ENCODE measurements at places on chromosomes 16 and 17.
A peak's percentile ranks its signal among the peaks of the same experiment; 100 is the strongest.

DNA sequence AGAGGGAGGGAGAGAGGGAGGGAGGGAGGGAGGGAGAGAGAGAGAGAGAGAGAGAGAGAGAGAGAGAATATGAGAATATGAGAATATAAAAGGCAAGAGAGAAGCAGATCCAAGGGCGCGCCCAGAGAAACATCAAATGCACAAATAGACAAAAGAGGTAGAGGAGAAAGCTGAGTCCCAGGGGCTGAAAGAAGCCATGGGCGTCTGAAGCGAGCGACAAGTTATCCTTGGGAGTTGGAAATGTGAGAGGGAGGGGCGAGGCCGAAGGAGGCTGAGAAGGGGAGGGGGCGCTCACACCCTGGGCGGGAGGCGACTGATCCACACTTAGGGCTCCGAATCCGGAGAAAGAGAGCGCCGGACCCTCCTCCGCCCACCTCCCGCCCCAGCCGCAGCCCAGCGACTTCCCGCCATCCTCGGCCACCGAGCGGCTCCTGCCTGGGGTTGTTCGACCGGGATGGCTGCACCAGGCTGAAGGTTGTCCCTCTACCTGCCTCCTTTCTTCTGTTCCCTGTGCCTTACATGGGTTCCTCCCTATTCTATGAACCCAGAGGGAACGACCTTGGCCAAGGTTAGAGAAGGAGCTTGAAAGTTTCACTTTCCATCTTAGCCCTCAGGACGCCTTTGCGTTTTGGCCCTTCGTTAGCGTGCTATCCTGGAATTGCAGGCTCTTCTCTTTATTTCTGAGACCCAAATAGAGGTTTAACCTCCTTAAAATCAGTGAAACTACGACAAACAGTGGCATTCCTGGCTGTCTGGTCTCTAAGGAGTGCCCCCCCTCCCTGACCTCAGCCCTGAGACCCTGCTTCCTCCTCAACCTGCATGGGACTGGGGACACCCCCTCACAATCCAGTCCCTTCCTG lies 21.2 kb upstream of the HOXB9 start:
- DNase-seq: no peak

DNA sequence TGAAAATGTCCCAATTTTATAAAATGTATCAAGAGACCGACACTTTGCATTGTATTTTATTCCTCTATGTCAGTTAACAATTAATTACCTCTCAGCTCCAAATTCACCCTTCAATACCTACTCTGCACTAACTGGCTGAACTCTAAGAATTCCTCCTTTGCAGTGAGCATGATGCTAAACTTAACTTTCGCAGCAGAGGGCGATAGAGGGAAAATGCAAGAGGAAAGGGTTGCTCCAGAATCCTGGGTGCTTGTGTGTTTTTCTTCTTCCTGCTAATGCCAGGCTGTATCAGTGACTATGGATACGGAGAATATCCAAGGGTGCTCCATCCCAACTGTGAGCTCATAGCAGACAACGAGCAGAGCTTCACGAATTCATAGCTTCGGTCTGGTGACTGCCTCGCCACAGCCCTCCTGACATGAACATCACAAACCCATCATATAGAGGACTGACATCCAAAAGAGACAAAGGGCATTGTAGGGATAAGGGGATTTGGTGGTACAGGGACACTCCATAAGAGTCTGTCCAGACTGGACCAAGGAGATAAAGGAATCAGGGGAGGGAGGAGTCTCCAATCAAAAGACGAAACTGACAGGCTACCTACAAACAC lies 172.9 kb downstream of the STX8 start:
- DNase-seq: peak; percentile 10

DNA sequence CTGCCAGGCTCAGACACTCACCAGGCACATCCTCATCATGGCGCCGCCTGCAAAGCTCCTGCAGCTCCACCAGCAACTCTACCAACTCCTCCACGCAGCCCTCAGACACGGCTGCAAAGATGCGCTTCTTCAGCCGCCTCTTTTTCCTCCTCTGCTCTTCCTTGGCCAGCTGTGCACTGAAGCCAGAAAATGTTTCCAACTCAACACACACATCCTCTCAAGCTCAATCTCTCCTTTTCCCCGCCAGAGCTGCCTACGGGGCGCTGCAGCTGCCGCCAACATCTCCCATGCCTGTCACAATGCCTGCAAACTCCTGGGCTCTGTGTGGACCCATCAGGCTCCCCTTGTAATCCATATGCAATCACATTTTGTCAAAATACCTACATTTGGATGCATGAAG lies 14.2 kb downstream of the TRPV3 start:
- no peak for DNase-seq

DNA sequence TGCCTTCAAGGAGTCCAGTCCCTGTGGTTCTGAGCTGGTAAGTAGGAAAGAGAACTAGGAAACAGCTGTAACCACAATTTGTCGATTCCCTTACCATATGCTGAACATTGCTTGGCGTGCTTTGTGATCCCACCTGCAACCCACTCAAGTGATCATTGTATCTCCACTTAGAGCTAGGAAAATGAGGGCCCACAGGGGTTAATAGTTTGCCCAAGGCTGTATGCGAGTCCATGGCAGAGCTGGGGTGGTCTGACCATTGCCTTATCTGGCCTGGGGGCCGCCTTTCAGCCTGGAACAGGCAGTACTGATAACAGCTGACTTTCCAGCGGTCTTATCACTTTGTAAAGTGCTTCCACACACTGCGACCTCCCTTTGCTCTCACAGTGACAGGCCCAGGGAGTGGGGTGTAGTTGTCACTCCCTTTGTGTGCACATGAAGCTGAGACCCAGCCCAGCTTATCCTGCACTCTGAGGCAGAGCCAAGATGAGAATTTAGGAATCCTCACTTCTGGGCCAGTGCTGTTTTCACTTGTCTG lies 9.8 kb downstream of the MYL4 start:
- no peak for DNase-seq

- DNase-seq: no peak
Measured at GRCh38 chr17:45790296-45790922, 6.3 kb downstream of the CRHR1 start.

DNA sequence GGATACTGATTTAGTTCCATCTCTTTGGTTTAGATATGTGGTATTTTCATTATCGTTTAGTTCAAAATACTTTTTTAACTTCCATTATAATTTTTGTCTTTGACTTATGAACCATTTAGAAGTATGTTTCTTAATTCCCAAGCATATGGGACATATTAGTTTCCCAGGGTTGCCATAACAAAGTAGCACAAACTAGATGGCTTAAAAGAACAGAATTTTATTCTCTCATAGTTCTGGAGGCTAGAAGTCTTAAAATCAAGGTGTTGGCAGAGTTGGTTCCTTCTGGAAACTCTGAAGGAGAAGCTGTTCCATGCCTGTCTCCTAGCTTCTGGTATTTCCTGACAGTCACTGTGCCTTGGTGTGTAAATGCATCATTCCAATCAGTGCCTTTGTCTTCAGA lies 291.5 kb upstream of the AXIN2 start:
- no peak for DNase-seq

DNA sequence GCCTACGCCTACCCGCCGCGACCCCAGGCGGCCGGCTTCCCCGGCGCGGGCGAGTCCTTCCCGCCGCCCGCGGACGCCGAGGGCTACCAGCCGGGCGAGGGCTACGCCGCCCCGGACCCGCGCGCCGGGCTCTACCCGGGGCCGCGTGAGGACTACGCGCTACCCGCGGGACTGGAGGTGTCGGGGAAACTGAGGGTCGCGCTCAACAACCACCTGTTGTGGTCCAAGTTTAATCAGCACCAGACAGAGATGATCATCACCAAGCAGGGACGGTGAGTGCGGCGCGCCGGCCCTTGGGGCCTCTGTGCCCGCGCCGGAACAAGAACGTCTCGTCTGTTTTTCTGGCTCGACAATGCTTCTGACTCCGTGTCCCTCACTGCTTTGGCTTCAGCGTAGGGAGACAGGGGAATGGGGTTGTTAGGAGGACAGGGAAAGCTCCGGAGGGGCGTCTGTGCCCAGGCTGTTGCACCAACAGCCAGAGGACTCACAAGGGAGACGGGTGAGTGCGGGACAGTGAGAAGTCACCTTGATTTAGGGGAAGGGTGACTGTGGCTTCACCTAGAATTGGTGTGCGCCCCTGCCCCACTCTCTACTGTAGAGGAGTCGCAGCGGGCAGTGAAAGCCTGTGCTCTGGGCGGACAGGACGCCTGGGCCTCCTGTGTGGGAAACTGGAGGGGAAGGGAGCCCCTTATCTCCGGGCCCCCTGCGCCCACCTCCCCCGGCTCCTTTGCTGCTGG lies 806 bp downstream of the TBX21 start:
- no peak for DNase-seq

DNA sequence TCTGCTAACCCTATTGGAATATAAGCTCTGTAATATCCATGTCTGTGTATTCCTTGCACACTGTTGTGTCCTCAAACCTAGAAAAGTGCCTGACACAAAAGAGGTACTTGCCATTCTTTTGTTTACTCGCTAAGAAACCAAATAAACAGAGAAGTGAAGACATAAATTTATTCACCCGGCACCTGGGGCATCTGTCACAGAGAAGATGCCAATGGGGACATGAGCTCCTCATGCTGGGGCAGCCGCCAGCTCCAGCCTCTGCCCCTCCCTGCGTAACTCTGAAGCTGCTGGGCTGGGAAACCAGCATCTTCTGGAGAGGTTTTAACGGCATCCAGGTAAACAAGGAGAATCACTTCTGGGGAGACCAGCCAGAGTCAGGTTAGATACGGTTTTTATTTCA lies 15.1 kb upstream of the CDRT4 start:
- no peak for DNase-seq

DNA sequence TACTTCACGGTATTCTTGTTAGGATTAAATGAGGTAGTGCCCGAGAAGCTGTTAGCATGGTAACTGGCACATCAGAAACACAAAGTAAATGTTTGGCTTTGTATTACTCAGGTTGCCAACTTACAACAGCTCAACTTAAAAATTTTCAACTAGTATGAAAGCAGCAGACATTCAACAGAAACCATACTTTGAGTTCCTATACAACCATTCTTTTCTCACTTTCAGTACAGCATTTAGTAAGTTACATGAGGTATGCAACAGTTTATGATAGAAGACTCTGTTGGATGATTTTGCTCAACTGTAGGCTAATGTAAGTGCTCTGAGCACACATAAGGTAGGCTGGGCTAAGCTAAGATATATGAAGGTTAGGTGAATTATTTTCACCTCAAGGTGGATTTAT lies 7.7 kb downstream of the CENPN start:
- no peak for DNase-seq

GRCh38 chr17:71023249-71024030 lies 854.1 kb downstream of the KCNJ2 start:
- DNase-seq: no peak

DNA sequence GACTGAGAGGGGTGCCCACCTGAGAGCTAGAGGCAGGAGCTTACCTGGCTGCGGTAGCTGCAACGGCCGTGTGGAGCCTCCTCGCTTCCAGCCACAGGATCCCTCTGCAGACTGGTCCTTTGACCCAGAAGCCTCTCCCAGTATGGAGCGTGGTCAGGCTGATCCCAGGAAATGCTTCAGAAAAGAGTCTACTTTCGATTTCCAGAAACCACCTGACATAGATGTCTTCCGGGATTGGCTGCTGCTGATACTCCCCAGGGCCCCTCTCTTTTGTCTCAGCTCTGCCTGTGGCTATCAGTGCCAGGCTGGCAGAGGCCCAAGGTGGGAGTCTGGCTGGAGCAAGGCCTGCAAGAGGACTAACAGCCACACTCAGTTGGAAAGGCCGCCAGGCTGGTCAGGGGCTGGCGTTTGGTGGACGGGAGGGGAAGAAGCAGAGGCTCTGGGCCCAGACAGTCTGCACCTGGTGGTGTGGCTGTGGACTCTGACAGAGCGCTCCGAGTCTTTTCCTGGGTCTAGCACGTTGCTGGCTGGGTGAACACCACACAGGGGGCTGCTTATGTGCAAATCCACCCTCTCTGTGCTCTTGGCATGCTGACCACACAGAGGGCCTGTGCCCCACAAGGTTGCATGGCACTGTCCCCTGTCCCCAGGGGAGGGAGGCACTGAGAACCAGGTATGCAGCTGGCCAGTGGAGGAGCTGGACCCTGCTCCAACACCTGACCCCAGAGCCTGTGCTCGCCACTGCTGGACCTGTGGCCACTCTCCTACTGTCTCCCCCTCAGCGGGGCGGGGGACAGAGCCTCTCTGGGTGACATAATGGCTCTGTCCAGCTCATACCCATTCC lies at the start of gene LGALS3BP:
TSS of gene LGALS3BP (minus strand) at position 144 of the 844 bp plus-strand sequence. CDS start 2,732 bp downstream, outside the sequence.
- no peak for DNase-seq

GRCh38 chr16:83345846-83346640 lies 461.7 kb upstream of the HSBP1 start:
- no peak for DNase-seq

- no peak for DNase-seq
Measured at GRCh38 chr17:75371339-75371738, 34.1 kb downstream of the GRB2 start.

- no peak for DNase-seq
Measured at GRCh38 chr16:7330709-7331108, 1.9 kb upstream of the RBFOX1 start.

GRCh38 chr17:68102318-68102758 lies 66.8 kb downstream of the KPNA2 start:
- peak; percentile 25 for DNase-seq

- peak; percentile 82 for DNase-seq
Measured at GRCh38 chr16:85615014-85615851, 2.1 kb downstream of the GSE1 start.

GRCh38 chr17:79082311-79083190 lies 7.9 kb downstream of the ENGASE start:
- DNase-seq: peak; percentile 83
